Smooth muscle cell of the pulmonary artery (primary cell): ENCODE measurements at places on chromosomes 2 and 18. TPM values are rescaled to one million over a fixed set of nuclear protein-coding genes. Genes with fewer than 3 reads are reported as not detected.

MC4R gene
- total RNA-seq = not detected in 2 replicates

MYO5B gene
- total RNA-seq = under 0.01 and 0.07 TPM in 2 replicates

MSTN gene
- 0.10 and 0.13 TPM in 2 replicates for total RNA-seq

CROCC2 gene
- total RNA-seq = 0.13 TPM in 1 of 2 replicates, not detected in the other

SCYGR4 gene
- not detected in 2 replicates for total RNA-seq

IL1R1 gene
- total RNA-seq = 109 and 129 TPM in 2 replicates

MRPL19 gene
- total RNA-seq = 38.4 and 40.2 TPM in 2 replicates

SLC30A3 gene
- 0.03 and 0.26 TPM in 2 replicates for total RNA-seq

PLGLB1 gene
- 0.33 and 0.40 TPM in 2 replicates for total RNA-seq
